AML-193 (cell line): ENCODE measurements at places on chromosomes 6 and 20.

GRCh38 chr6:138569970-138570724 lies 70.9 kb upstream of the NHSL1 start:
- DNase-seq: no peak

- no peak for DNase-seq
These were observed 91.7 kb upstream of the AKAP12 start for GRCh38 chr6:151148111-151148510.

DNA sequence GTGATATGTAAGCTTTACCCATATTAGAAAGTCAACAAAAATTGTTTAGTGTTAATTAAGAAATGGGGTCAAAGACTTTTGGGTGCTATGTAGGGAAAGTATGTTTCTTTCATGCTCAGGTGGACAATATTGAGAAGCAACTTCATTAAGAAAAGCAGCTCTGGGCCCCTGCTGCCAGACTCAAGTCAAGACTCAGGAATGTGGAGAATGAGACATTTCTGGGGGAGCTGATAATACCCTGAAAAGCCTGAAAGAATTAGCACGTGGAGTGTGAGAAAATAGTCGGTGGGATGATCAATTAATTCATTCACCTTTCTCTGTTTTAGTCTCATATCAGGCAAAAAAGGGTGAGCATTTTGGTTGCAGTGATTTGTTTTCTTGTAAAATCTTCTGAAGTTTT lies 175.1 kb upstream of the IMPG1 start:
- no peak for DNase-seq

GRCh38 chr20:32325706-32326503 lies 32.2 kb upstream of the ASXL1 start:
- DNase-seq: no peak

- DNase-seq: no peak
These were observed 113.7 kb downstream of the UNC5CL start for GRCh38 chr6:40925341-40925740.

GRCh38 chr6:259901-260508 lies 32.3 kb upstream of the DUSP22 start:
- DNase-seq: no peak

DNA sequence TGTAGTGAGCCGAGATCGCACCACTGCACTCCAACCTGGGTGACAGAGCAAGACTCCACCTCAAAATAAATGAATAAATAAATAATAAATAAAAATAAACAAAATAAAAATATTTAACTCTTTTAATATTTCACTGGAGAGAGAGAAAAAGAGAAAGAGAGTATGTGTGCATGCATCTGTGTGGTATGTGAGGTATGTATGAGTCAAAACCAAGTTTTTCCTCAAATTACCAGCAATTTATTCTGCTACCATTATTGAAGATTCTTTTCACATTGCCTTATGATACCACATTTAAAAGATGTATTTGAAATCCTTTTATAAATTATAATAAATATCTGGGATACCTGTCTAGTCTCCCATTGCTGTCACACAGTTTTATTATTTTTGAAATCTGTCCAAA lies 122.1 kb downstream of the CD164 start:
- no peak for DNase-seq

GRCh38 chr20:63009988-63010769 lies 3.4 kb upstream of the BHLHE23 start:
- DNase-seq: no peak

DNA sequence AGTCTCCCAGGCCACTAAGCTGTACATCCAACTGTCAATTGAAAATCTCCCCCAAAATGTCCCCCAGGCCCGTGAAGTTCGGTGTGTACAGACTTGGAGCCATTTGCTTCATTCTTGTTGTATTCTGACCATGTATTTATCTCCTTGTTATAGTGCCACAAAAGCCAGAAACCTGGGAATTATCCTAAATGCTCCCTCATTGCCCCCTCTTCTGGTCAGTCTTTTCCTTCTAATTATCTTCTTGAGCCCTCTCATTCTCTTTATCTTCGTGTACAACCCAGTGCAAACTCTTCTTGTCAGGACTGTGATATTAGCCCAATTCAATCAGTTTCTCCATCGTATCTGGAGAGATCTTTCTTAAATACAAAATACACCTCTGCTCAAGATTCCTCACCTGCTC lies 64.7 kb downstream of the RFX6 start:
- DNase-seq: no peak

DNA sequence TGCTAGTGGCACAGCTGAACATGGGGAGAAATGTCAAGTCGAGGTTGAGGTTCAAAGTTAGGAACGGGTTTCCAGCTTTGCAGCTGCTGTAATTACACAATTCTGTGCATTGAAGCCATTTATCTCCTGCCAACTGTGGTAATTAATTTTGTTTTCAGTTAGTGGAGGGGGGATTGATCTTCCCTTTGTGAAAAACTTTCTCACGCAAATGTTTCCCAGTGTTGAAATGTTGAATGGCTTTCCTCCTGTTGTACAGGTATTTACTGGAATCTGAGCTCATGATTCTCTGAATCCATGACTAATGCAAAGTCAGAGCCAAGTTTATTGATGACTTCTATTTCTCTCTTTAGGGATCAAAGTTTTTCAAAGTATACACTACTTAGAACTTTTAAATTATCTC lies 198.4 kb upstream of the SLC35B3 start:
- DNase-seq: no peak

DNA sequence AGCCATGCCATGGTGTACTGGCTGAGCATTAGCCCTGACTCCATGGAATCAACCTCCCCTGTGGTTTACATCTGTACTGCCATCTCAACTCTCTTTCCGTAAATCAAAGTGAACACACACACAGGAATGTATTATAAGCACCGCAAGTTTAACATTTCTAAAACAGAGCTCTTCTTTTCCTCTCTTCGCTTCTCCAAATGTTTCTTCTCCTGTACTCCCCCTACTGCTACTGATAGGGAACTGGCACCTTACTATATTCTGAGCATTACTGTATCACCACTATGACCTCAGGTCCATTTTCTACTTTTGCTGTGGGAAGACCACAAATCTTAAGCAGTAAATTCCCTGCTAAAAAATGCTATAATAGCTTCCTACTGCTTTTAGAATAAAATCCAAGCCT lies 101.2 kb downstream of the NUS1 start:
- DNase-seq: peak; percentile 10

GRCh38 chr6:14824484-14825275 lies 421.2 kb upstream of the JARID2 start:
- no peak for DNase-seq

DNA sequence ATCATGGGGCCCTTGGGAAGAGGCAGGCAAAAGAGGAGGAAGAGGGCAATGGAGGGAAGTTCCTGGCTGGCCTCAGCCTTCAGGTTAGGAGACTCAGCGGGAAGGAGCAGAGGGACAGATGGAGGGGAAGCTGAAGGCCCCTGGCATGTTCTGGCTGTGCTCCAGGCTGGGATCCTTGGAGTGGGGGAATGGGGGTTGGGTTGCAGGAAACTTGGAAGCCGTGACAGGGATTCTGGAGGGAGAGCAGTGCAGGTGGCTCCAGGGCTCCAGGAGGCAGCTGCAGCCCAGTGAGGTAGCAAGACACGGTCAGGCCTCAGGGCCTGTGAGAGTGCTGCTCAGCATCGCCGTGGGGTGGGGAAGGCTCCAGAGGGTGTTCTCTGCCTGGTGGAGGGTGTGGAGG lies 64.6 kb upstream of the SCP2D1 start:
- no peak for DNase-seq

DNA sequence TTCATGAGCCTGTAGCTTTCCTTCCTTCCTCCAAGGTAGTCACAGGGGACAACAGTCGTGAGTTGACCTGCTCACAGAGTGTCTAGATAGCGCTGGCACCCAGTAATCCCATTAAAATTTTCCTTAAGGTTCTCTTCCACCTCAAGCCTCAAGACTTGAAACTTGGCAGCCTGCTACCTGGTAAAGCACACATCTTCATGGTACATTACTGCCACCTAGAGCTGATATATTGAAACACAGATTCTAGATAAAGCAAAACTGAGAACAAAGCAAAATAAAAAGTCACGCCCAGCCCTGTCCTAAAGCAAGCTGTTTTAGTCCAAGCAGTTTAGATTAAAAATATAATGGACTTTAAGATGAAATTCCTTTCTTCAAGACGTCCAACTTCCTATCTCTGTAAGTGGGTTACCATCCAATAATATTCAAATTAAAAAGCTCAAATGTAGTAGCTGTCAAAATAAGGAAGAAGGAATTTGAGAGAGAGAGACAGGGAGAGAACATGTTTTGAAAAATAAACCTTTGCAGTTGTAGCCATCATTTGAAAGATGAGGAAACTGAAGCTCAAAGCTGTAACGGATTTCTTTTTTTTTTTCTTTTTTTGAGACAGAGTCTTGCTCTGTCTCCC lies 50.7 kb upstream of the CD83 start:
- DNase-seq: peak; percentile 80

DNA sequence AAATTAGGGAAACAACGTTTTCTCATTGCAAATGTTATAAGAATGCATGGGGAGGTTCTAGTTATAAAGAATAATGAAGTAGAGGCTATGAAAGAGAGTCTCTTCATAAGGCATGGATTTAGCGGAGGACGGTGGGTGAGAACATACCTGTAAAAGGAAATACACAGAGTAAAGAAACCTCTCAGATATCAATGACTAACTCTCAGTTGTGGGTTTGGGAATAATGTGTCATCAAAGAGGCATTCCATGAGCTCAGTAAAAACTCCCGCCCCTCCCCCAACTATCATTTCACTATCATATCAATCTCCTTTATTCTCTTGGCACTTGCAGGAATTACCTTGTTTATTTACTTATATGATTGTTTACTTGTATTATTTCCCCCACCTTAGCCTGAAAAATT lies 695.4 kb downstream of the PTPRT start:
- DNase-seq: no peak

GRCh38 chr20:3383878-3384495 lies 23.5 kb downstream of the DNAAF9 start:
- no peak for DNase-seq

DNA sequence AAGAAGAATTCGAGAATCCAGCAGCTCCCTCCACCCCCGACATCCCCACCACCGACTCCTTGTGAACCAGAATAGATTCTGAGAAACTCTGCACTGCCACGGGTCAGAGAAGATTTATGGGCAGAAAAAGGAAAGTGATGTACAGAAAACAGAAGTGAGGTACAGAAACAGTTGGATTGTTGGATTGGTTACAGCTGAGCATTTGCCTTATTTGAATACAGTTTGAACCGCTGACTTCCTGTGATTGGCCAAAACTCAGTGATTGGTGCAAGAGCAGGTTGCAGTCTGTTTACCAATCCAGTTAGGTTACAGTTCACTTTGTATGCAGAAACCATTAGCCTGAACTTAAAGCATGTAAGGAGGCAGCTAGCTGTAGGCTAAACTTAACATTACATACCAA lies 131.2 kb upstream of the HDDC2 start:
- no peak for DNase-seq

DNA sequence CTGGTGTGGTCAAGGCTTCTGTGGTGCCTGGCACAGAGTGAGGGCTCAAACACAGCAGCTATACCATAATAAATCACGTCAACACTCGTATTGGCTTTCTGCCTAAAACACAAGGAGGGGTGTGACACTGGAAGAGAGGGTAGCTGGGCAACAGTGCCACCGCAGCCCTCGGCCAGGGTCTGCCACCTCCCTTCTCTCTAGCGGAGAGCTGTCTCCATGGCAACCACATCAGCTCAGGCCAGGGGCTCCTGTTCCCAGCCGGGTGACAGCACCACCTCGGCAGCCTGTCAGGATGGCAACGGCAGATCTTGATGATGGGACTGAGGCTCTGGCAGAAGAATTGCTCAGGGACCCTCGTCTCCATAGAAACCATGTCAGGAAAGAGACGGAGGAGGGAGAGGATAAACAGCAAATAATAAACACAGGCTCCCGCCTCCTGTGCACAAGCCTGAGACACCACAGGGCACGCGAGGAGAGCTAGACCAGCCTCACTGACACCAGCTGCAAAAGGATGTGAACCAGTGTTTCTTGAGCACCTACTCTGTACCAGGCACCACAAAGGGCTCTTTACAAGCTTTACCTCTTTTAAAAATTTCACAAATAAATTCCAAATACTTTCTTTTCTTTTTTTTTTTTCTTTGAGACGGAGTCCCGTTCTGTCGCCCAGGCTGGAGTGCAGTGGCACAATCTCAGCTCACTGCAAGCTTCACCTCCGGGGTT lies 50.4 kb upstream of the TLDC2 start:
- DNase-seq: no peak

GRCh38 chr6:40395066-40395697 lies 192.0 kb downstream of the LRFN2 start:
- no peak for DNase-seq

GRCh38 chr20:43993560-43993959 lies 78.9 kb downstream of the TOX2 start:
- DNase-seq: no peak

DNA sequence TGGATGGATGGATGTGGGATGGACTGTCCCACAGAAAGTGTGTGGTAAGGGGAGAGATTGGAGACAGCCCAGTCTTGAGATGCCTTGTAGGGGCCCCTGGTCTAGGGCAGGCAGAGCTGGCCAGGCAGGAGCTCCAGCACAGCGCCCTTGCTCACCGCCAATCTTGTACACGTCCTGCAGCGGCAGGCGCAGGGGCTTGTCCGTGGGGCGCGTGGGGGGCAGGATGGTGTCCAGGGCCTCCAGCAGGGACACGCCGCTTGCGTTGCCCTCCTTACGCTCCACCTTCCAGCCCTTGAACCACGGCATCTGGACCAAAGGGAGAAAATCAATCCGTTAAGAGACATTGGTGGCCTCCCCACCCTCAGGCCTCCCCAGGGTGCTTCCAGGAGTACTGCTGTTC lies 5.9 kb downstream of the EEF1A2 start:
- DNase-seq: no peak

DNA sequence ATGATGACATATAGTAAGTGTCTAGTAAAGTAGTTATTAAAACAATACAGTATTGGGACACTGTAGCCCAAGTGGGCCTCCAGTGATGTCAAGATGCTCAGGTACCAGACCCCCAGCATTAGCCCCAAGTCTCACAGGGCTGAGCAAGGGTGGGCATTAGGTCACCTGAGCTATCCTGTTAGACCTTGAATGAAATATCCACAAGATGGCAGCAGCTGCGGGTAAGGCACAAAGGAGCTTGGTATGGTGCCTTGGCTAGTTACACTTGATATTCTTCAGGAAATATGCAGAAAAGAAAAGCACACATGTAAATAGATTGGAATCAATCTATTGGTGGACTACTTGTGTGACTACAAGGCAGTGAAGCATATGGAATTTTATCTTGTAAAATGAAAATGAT lies 701.8 kb upstream of the ADGRB3 start:
- no peak for DNase-seq

GRCh38 chr6:44493132-44493531 lies 105.6 kb downstream of the CDC5L start:
- no peak for DNase-seq
